ENCODE measurements at places on chromosomes 2 and 18.

DNA sequence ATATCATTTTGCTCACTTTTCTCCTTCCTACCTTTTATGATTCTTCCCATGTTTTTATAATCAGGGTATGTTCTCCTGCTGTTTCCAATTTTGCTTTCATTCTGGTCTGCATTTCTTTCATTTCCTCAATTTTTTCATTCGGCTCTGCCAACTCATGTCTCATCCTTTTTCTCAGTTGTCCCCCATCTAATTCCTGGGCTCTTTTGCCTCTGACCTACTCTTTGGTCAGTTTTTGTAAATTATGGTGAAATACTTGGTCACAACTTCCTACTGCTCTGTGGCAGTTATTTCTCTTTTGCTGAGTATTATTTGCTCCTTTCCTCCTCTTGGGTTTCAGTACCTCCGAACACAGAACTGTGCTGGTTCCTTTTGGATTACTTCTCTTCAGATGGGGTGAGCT is 27.5 kb downstream of the MYO7B start:
- no peak for DNase-seq

- no peak for DNase-seq
Measured at GRCh38 chr18:12855916-12856315, 28.1 kb downstream of the PTPN2 start.

- DNase-seq: no peak
Measured at GRCh38 chr2:184057910-184058309, 540.4 kb upstream of the ZNF804A start.

DNA sequence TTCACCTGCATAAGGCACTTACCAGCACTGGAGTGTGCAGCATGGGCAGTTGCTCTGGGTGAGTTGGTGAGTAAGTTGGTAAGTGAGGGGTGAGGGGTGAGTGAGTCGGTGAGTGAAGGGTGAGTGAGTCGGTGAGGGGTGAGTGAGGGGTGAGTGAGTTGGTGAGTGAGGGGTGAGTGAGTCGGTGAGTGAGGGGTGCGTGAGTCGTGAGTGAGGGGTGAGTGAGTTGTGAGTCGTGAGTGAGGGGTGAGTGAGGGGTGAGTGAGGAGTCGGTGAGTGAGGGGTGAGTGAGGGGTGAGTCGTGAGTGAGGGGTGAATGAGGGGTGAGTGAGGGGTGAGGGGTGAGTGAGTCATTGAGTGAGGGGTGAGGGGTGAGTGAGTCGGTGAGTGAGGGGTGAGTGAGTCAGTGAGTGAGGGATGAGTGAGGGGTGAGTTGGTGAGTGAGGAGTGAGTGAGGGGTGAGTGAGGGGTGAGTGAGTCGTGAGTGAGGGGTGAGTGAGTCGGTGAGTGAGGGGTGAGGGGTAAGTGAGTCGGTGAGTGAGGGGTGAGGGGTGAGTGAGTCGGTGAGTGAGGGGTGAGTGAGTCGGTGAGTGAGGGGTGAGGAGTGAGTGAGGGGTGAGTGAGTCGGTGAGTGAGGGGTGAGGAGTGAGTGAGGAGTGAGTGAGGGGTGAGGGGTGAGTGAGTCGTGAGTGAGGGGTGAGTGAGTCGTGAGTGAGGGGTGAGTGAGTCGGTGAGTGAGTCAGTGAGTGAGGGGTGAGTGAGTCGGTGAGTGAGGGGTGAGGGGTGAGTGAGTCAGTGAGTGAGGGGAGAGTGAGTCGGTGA is 17.1 kb downstream of the THAP4 start:
- no peak for DNase-seq

GRCh38 chr2:215799194-215799593 is 214.2 kb downstream of the MREG start:
- DNase-seq: no peak

GRCh38 chr2:235511187-235511661 is 17.4 kb downstream of the AGAP1 start:
- no peak for DNase-seq

GRCh38 chr2:19797243-19797810 is 104.5 kb downstream of the TTC32 start:
- no peak for DNase-seq

DNA sequence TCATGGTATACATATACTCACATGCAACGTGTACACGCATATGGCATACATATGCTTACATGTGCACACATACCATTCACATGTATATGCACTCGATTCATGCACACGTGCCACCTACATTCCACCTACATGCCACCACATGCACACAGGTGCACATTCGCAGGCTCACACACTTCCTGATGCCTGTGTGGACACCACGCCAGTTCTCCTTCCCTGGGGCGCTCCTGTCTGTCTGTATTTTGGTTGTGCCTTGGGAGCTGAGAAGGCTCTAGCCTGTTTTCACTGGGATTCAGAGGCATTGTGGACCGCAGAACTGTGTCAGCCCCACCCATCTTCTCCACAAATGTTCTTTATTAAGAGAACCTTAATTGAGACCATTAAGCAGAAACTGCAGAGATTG is 96.6 kb upstream of the CTDP1 start:
- DNase-seq: no peak
